Activated naive CD8-positive, alpha-beta T cell treated with anti-CD3 and anti-CD28 coated beads for 36 hours (primary cell): ENCODE measurements at places on chromosomes 4 and X.

DNA sequence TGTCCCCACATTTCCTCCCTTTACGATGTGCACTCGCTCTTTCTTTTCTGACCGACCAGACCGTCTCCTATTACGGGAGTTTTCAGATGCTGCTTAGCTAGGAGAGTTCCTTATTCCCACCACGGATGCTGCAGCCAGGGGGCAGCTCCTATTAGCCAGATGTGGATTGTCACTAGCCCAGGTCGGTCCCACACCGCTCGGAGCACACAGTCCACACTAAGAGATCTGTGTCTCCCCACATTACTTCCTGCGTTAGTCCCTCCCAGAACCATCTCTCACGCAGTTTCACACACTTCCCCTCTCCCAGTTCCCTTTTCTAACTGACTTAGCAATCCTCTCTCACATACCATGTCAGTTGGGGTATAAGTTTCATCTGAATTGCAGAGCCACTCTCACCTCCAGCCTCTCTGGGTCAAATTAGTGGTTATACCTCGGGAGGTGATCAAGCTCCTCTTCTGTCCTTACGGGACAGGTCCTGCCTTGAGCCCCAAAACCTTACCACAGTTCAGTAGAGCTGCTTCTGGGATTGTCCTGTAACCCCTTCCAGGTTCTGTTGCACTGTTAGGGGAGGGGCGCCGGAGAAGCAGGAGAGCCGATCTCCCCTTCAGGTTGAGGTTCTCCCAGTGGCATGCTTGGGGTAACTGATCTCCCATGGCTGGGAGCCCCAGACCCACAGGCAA, 28.2 kb downstream of the SULT1E1 start:
- H3K36me3 ChIP-seq, result no peaks in the 10 kb centered on the region
- peak overlapping the region; percentile 59 for H3K27ac ChIP-seq
- peaks cover 10% of the 10 kb centered on the region for H3K4me1 ChIP-seq
- DNase-seq, result no peak
- peak overlapping the region; percentile 84 for H3K4me3 ChIP-seq
- no peaks in the 10 kb centered on the region for H3K27me3 ChIP-seq

GRCh38 chr4:113059449-113060182, 10.2 kb downstream of the ANK2 start:
- H3K4me3 ChIP-seq, result no peak overlapping the region
- peaks cover 2% of the 10 kb centered on the region for H3K27me3 ChIP-seq
- H3K36me3 ChIP-seq, result no peaks in the 10 kb centered on the region
- no peak for DNase-seq

DNA sequence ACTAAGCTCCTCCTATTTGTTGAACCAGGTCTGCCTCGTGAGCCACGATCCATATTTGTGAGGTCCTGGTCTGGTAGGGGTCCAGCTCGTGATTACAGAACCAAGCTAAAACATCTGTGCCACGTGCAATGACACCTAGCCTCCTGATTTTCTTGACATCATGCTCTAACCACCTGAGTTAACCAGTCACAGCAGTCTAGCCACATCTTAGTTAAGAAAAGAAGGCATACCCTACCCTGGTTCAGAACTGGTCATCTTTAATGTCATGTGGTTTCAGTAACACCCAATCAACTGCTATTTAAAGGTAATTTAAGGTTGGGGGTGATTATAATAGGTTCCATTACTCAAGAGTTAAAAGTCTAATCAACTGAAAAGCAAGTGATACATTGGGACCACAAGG, 28.4 kb downstream of the ARHGEF6 start:
- H3K4me1 ChIP-seq, result peaks cover 59% of the 10 kb centered on the region
- H3K4me3 ChIP-seq, result no peak overlapping the region

- no peaks in the 10 kb centered on the region for H3K36me3 ChIP-seq
- DNase-seq, result no peak
- no peaks in the 10 kb centered on the region for H3K27me3 ChIP-seq
- no peak overlapping the region for H3K4me3 ChIP-seq
Observed at GRCh38 chr4:83558680-83559079, 22.8 kb downstream of the GPAT3 start.

DNA sequence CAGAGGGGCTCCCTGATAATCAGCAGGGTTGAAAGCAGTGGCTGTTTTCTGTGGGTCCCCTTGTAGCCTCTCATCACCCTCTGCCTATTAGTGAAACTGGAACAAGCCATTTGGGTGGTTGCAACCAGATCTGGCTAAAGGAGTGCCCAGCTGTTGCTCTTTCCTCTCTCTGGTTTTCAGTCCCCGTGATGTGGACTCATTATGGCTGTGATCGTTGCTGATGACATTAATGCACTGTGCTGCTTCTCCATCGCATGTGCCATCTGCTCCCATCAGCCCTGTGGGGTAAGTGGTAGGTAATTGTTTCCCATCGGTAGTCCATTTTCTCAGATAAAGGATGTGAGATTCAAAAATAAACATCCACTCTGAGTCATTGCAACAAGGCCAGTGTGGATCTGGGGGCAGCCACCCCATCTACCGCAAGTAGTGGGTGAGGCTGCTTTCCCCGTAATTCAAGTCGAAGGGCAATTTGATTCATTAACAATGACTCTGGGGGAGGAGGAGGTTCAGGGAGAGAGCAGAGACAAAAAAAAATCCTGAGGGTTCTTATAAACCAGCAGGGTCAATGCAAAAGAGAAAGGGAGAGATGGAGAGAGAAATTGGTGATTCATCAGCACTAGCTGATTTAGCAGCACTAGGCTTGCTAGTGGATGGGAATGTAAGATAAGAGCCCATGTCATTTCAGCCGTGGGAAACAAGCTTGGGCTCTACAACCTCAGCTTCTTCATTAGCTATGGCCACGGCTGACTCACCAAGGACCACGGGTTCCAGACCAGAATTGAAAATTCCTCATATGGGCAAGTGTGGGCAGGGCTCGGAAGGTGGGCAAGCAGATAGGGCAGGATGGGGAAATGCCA, 357.8 kb downstream of the MID1IP1 start:
- peaks cover 15% of the 10 kb centered on the region for H3K4me1 ChIP-seq
- no peak overlapping the region for H3K4me3 ChIP-seq
- DNase-seq, result no peak
- H3K27ac ChIP-seq, result no peak overlapping the region
- no peaks in the 10 kb centered on the region for H3K36me3 ChIP-seq
- peaks cover 13% of the 10 kb centered on the region for H3K27me3 ChIP-seq

GRCh38 chrX:101287402-101287801, 3.7 kb downstream of the TAF7L start:
- H3K27me3 ChIP-seq, result peaks cover 8% of the 10 kb centered on the region
- no peak overlapping the region for H3K27ac ChIP-seq
- no peak overlapping the region for H3K4me3 ChIP-seq
- no peaks in the 10 kb centered on the region for H3K36me3 ChIP-seq
- DNase-seq, result no peak

- H3K36me3 ChIP-seq, result peaks cover 53% of the 10 kb centered on the region
- no peak overlapping the region for H3K4me3 ChIP-seq
- H3K27ac ChIP-seq, result no peak overlapping the region
- no peaks in the 10 kb centered on the region for H3K27me3 ChIP-seq
- DNase-seq, result no peak
Observed at GRCh38 chr4:177322881-177323280, 13.2 kb downstream of the NEIL3 start.

DNA sequence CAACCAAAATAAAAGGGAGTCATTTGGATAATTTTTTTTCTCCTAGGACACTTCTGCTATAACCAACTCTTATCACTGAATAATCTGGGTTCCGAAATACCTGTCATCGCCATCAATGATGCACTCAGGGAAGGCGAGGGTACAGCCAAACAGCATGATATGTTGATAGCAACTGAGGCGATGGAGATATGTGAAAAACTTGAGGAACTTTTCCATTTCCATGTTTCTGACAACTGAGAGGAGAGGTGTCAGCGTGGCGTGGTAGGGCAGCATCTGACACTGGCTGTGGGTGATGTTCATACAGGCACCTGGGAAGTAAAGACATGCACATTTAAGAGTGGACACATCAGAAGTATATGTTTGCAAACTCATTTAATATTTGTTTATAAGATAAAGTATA, 74.6 kb downstream of the CORIN start:
- no peaks in the 10 kb centered on the region for H3K4me1 ChIP-seq
- peaks cover 11% of the 10 kb centered on the region for H3K27me3 ChIP-seq
- no peak overlapping the region for H3K27ac ChIP-seq

GRCh38 chr4:42995343-42995944, 102.9 kb downstream of the GRXCR1 start:
- no peaks in the 10 kb centered on the region for H3K36me3 ChIP-seq
- H3K27ac ChIP-seq, result no peak overlapping the region
- no peaks in the 10 kb centered on the region for H3K4me1 ChIP-seq
- H3K4me3 ChIP-seq, result no peak overlapping the region
- no peak for DNase-seq

- no peaks in the 10 kb centered on the region for H3K27me3 ChIP-seq
- DNase-seq, result no peak
- no peaks in the 10 kb centered on the region for H3K4me1 ChIP-seq
- no peak overlapping the region for H3K27ac ChIP-seq
Observed at GRCh38 chr4:125365731-125366130, 51.0 kb downstream of the FAT4 start.

- H3K4me3 ChIP-seq, result no peak overlapping the region
- no peaks in the 10 kb centered on the region for H3K4me1 ChIP-seq
- H3K27me3 ChIP-seq, result no peaks in the 10 kb centered on the region
- H3K36me3 ChIP-seq, result peaks cover 28% of the 10 kb centered on the region
Observed at GRCh38 chrX:131741103-131741581, 197.3 kb downstream of the OR13H1 start.

- DNase-seq, result no peak
- no peak overlapping the region for H3K4me3 ChIP-seq
- H3K27me3 ChIP-seq, result no peaks in the 10 kb centered on the region
Observed at GRCh38 chr4:80141543-80141942, 55.8 kb upstream of the PRDM8 start.

- peak; percentile 51 for DNase-seq
- peaks cover 20% of the 10 kb centered on the region for H3K4me1 ChIP-seq
- no peak overlapping the region for H3K27ac ChIP-seq
- H3K4me3 ChIP-seq, result peak overlapping the region; percentile 50
Observed at GRCh38 chr4:41882625-41883347, 52.4 kb upstream of the TMEM33 start.
